ENCODE measurements at places on chromosomes 2 and 18.
A peak's percentile ranks its signal among the peaks of the same experiment; 100 is the strongest.

DNA sequence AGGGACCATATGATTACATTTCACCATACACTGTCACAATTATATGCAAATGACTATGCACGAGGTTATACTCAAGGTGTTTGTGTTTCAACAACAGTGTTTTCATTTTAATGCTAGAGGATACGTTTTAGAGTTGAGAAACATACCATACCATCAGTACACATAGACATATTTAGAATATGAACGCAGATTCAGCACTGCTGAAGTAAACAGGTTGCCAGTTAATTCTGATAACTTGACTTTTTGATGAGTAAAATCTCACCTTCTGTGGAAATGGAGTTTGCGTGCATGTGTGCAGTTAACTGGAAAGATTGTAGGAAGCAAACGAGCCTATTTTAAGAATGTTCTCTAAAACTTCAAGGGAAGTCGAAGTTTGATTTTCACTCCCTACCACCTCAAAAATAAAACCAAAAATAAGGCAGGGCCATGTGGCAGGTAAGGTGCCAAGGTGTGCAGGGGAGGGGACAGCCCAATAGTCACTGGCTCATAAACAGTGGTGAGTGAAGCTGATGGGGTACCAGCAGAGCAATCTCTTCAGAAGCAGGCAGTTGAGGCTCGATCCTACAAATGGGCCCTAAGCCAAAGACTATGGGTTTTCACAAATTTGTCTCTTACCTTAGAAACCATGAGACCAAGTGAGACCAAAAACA lies 213.1 kb downstream of the IKZF2 start:
- no peak for DNase-seq

GRCh38 chr2:88680266-88680902 lies 11.1 kb upstream of the RPIA start:
- no peak for DNase-seq

GRCh38 chr2:16729335-16729734 lies 63.7 kb upstream of the CYRIA start:
- no peak for DNase-seq

DNA sequence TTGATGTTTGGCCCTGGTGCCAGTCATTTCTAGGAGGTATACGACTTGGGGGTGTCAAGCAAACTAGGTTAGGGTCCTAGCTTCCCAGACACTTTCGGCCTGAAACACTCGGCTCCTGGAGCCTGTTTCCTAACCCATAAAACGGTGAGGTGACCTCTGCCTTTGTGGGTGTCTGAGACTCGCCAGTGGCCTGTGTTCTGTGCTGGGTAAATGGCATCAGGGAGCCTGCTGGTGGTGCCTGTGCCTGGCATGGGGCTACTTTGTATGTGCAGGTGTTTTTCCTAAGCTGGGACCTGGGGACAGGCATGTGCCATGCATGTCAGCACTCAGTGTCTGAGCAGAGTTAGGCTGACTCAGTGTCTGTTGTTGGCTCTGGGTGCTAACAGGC lies 139.2 kb downstream of the GLI2 start:
- no peak for DNase-seq

DNA sequence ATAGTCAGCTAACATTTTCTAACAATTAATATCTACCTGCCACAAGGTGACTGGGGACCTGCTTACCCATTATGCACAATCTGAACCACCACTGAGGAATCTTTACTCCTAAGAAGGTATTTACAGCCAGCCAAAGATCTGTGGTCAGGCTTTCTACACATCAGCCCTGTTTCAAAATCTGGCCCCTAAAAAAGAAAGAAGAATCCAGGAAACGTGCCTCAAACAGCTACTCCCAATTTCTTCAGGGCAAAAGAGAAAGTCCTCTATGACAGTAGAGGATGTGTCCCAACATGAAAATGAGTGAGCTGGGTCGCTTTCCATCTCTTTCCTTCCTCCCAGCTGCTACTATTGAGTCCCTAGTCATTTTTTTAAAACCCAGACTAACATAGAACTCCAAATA lies 79.5 kb downstream of the EPB41L3 start:
- no peak for DNase-seq

GRCh38 chr2:44100351-44100750 lies 68.3 kb upstream of the PPM1B start:
- no peak for DNase-seq

DNA sequence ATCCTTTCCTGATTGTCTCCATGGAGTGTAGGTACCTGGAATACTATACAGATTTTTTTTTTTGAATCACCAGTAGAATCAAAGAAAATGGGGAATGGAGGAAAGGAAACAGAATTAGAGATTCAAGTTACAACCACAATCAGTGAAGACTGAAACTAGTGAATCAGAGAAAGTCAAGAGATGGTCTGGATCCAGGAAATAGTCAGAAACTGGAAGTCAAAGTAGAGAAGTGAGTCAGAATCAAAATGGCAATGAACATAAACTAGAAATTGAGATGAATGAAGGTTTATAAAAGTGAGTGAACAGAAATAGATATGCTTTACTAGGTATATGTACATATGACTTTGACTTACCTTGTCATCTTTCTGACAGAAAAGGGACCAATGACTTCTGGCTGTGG lies 579.0 kb downstream of the PLCL1 start:
- no peak for DNase-seq

GRCh38 chr2:1741851-1742250 lies 2.5 kb downstream of the PXDN start:
- no peak for DNase-seq

DNA sequence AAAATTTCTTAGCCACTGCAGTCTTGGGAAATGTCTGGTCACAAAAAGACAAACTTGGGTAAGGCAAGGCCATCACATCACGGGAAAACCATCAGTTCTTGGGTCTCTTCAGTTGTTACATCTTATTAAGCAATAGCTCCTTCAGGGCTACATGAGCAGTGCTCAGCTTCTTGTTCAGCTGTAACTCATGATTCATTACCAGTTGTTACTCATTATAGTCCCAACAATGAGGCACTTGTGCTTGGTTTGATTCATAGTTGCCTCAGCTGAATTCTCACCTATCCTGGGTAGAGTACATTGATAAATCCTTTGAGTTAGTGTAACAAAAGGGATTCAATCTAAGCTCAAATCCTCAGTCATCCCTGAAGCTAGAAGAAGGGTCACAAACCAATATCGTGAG lies 102.4 kb upstream of the DCC start:
- DNase-seq = no peak

- DNase-seq = no peak
Observed at GRCh38 chr2:134272806-134273205, 18.9 kb downstream of the MGAT5 start.

DNA sequence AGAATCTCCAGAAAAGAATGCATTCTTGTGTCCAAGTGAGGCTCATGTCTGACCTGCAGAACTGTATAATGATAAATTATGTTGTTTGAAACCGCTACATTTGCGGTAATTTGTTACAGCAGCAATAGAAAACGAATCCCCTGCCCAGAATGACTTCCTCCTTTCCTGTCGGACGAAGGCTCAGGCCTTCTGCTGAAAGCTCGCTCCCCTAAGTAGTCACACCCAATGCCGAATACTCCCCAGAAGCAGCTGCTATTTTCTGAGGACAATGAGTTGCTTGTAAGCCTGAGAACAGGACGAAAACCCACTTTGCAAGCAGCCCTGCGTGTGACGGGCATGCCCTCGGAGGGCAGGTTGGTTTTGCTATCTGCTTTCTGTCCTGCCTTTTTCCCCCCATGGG lies 27.7 kb upstream of the PTPN4 start:
- DNase-seq = no peak

DNA sequence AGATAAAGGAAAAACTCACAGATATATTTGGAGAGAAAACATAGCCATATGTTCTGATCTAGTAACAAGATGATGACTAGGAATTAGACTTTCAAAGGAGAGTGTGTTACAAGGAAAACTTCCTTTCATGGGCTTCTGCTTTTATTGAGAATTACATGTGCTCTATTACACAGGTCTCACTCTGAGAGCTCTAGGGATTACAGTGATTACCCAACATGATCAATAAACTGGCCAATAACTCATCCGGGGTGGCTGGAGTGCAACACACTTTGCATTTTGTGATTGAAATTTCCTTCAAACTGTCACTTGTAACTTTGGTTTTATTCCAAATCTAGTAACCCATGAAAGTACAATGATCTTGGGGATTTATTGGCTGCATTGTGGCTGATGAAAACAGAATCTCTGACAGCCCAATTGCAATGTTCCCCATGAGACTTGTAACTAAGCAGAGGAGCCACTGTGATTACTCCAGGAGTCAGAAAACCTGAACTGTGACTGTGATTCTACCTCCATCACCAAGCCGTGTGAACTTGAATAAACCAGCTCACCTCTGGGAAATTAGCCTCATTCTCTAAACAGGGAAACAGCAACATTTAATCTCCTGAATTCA lies 40.2 kb upstream of the LRRC30 start:
- DNase-seq = no peak

DNA sequence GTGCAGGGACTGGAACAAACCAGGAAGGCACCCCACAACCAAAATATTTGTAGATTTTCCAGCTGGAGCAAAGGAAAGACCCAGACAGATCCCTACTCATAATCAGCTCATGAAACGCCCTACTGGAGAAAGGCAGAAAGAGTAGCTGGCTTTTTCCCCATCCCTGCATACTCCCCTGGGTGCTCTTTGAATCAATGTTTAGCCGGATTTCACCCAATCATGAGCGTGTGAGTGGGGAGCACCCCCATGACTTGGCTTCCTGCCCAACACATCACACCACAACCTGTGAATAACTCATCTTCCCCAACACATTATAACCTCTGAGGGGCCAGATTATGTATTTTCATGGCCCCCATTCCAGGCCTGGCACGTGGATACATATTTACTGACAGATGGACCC lies 35.1 kb upstream of the SLC14A1 start:
- peak; percentile 19 for DNase-seq

- no peak for DNase-seq
Observed at GRCh38 chr2:16194931-16195680, 254.8 kb downstream of the MYCN start.

- DNase-seq = no peak
Observed at GRCh38 chr18:35672897-35673296, 91.4 kb downstream of the GALNT1 start.
